Activated T-cell treated with anti-CD3 and anti-CD28 coated beads for 4 hours (primary cell): ENCODE measurements at places on chromosomes 1 and 21.

GRCh38 chr1:192967901-192968300 lies 91.3 kb downstream of the UCHL5 start:
- DNase-seq: no peak

DNA sequence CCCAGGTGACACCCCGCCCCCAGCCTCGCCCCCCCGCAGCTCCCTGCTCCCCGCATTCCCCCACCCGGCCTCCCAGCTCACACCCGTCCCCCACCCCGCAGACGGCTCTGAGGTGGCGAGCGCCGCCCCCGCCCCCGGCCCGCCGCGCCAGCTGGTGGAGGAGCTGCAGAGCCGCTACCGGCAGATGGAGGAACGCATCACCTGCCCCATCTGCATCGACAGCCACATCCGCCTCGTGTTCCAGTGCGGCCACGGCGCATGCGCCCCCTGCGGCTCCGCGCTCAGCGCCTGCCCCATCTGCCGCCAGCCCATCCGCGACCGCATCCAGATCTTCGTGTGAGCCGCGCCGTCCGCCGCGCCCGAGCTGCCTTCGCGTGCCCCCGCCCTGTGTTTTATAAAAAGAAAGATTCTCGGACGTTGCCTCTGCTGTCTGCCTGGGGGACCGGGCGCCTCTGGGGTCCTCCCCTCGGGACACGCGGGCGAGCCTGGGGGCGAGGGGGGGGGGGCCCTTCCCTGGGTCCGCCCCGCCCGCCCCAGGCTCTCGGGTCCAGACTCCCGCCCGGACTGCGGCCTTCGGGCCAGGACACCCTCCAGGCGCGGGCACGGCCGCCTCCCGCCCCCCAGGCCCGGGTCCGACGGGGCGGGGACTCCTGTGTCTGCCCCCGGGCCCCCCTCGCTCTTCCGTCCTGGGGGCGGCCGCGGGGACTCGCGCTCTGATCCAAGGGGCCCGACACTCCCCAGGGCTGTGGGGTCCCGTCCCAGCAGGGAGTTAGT lies 1.6 kb upstream of the MMP23B start:
- peak; percentile 85 for DNase-seq

DNA sequence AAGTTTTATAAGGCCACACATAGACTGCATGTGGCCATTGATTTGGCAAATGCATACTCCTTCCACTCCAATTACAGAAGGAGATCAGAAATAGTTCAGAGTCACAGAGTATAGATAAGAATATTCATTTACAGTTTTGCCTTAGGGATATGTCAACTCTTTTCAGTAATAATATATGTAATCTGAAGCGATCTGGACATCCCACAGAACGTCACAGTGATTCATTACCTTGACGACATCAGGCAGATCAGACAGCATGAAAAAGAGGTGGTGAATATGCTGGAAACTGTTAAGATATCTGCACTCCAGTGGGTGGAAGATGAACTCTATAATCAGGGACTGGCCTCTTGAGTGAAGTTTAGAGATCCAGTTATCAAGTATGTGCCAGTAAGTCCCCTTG lies 240.4 kb downstream of the DPYD start:
- no peak for DNase-seq

DNA sequence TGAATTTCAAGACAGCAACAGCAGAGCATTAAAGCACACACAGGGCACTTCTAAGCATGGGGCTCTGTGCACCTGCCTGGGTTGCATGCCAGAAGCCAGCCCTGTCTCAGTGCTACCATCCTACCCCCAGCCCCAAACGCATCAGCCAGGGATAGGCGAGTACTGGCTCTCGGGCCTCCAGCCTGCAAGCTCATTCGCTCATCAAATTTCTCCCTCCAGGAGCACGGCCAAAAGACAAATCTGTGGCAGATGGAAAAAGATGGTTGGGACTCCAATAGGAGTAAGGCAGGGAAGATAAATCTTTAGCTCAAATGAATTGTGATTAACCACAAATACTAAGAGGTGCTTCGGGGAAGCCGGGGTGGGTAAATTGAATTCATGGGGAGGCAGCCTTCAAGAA lies 189.6 kb downstream of the KAZN start:
- DNase-seq: no peak

- no peak for DNase-seq
Measured at GRCh38 chr1:186409091-186409490, 33.5 kb downstream of the ODR4 start.

DNA sequence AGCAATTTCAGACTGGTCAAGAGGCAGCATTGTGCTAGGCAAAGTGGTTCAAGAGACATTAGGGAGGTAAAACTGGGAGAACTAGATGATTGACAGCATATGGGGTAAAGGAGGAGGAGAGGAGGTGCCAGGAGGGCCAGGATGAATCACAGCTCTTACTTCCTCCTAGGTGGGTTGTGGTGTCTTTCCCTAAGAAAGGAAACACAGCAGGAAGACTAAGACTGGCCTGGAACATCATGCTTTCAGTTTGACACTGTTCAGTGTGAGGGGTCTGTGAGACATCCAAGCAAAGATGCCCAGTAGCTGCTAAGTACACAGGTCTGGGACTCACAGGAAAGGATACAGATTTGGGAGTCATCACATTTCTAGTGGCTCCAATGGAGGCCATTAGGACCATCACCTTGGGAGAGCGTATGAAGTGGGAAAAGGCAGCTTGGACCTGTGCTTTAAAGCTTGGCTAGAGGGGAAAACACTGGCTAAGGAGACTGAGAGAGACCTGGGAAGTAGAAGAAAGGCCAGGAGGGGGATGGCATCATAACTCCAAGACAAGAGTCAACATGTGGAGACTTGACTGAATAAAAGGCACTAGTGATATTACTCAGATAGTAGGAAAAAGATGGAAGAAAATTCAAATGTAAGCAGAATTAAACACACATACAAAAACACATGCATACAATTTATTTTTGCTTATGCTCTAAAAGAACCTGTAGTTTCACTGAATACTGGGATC lies 17.3 kb downstream of the CD58 start:
- DNase-seq: no peak

DNA sequence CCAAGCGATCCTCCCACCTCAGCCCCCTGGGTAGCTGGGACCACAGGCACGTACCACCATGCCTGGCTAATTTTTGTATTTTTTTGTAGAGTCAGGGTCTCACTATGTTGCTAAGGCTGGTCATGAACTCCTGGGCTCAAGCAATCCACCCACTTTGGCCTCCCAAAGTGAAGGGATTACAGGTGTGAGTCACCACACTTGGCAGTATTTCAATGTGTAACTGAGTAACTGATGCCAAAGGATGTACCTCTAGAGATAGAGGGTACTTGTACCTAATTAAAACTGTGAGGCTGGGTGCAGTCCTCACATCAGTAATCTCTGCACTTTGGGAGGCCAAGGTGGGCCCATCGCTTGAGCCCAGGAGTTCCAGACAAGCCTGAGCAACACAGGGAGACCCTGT lies 258.7 kb upstream of the DMRTA2 start:
- DNase-seq: no peak

- DNase-seq: no peak
Measured at GRCh38 chr1:70706381-70707037, 295.4 kb downstream of the CTH start.
